ENCODE measurements at places on chromosomes 12 and 14.

DNA sequence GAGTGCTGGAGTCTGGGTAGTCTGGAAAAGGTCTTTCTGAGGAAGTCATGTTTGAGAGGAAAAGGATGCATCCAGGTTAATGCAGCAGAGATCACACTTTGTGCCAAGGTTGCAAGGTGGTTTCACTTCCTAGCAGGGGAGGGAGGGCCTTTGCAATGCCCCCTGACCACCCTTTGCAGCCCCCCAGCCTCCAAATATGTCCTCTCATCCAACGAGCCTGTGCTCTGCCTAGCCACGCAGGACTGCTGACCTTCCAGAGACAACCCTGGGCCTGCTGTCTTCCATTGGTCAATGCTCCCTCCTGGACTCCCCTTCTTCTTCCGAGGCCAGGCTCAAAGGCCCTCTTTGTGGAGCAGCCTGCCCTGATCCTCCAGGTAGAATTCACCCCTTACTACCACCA lies 47.3 kb upstream of the TUNAR start:
- DNase-seq = no peak

DNA sequence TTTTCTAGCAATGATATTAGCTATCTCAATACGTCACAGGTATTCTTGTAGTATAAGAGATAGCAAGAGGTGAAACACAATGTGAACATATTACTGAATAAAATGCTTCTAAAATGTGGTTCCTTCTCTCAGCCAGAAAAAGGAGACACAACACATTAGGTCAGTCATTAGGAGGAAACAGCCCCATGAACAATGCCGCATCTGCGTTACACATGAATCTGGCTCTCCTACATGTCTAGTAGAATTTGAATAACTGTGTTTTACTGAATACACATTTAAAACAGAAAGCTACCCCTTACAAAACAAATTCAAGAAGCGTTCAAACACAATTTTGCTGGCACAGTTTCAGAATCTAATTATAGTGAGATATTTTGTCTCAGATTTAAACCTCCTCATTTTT lies 51.6 kb downstream of the EFCAB11 start:
- no peak for DNase-seq

DNA sequence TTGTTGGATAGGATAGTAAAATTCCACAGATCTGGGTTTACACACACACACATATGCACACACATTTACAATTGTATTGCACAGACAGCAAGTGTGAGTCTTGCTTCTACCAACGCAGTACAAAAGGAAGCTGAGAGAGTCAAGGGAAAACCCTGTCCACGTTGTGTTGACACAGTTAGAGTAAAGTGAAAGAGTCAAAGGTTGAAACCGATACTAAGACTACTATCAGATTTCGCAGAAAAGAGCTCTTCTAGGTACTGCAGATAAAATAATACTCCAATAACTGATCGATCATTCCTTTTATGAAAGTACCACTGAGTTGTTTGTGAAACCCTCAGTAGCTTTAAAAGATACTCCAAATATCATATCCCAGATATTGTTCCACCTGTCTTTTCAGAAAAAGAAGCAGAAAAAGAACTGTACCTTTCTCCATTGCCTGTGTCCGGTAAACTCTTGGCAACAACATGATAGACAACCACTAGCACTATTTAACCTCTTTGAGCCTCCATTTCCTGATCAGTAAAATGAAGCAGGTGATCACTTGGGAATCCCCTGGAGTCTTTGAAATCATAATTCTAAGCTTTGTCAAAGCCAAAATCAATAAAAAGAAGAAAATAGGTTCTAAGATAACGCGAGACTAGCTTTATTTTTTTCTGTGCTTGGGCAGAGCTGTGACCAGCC lies 224.6 kb upstream of the FOXN3 start:
- DNase-seq = no peak

DNA sequence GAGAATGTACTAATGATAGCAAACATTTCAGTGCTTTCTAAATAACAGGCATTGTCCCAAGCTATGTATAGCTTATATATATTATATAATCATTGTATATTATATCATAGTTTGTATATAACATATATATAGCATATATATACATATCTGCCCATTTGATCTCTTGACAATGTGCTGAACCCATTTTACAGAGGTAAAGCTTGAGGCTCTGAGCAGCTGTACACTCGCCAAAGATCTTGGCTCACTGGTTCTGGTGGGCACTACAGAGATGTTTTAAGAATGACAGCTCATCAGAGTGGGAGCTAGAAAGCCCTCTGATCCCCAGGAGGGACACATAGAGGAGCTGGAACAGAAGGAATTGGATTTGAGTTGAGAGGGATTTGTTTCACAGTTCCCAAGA lies 68.2 kb upstream of the ACTN1 start:
- DNase-seq = no peak

GRCh38 chr14:35875296-35875695 lies 49.2 kb downstream of the BRMS1L start:
- DNase-seq = no peak

DNA sequence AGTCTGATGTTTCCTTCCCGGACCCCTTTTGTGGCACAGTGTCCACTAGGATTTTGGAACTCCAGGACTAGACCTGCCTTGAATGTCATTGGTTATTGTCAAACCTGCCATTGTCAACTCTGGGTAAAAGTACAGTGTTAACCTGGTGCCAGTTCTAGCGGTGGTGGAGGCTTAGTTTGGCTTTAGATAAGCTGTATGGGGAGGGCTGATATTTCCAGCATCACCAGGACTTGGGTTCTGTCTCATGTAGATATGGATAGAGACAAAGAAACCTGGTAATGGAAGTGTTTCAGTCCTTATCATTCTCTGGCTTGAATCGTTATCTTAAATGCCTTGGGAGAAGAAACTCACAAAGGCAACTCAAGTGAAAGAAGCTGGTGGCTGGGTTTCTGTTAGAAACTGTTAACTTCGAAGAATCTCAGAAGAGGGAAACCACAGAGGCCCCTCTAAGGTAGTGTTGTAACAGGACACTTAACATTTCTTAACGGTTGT lies 10.6 kb downstream of the CHST11 start:
- no peak for DNase-seq

- no peak for DNase-seq
These were observed 4.5 kb upstream of the KRT71 start for GRCh38 chr12:52557476-52557875.

DNA sequence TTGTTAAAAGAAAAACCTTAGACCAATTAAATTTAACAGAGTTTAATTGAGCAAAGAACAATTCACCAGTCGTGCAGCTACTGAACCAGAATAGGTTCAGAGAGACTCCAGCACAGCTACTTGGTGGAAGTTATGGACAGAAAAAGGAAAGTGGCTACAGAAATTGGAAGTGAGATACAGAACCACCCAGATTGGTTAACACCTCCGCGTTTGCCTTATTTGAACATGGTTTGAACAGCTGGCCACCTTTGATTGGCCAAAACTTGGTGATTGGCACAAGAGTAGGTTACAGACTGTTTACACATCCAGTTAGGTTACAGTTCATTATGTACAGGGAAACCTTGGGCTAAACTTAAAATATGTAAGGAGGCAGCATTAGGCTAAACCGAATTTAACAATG lies 54.9 kb downstream of the SRGAP1 start:
- DNase-seq = no peak

DNA sequence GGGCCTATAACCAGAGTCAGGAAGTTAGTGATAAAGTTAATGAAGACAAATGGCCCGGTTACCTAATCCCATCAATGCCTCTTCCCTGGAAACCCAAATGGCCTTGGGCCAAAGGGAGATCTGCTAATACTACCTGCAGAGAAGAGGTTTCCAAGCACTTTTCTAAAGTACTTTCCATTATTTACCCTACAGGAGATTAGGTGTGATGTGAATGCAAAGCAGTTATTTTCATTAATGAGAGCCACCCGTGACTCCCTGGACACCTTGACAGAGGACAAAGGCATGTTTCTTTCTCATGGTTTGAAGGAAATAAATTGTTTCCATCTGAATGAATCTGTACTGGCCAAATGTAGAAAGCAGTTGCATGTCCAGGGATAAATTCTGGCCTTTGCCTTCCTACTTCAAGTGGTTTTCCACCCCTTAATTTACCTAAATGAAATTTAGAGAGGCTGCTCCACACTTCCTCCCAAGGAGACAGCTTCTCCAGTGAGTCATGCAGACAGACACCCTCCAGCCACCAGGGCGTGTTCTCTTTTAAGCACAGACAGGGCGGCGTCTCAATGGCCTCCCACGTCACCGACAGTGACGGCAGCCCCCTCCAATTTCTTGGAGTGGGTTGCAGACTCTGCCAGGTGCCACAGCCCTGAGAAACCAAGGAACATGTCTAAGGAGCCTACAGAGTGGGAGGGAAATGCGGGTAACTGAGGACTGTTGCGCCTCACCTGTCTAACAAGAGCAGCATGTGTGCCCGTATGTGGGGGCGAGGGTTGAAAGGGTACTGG lies 43.9 kb upstream of the GNPNAT1 start:
- no peak for DNase-seq

DNA sequence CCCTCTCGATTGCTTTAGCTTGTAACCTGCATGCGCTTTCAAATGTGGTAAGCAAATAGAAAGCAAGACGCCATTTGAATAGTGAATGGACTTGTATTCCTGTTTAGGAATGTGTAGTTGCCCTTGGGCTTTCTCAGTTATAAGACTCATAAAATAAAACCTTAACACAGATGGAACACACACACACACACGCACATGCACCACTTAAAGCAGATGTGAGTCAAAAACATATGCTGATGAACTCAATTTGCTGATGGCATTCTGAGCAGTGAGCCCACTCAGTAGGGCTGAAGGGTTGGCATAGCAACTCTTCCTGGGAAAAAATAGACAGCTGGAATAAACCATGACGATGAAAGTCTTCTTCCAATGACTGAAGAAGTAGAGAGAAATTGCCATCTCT lies 360.5 kb downstream of the APAF1 start:
- DNase-seq = no peak

GRCh38 chr14:49892301-49892635 lies 614 bp upstream of the ARF6 start:
- DNase-seq = no peak

- DNase-seq = no peak
These were observed 112.0 kb upstream of the TMPO start for GRCh38 chr12:98403385-98403784.

- DNase-seq = no peak
These were observed 134.9 kb upstream of the MAX start for GRCh38 chr14:65237023-65237814.

DNA sequence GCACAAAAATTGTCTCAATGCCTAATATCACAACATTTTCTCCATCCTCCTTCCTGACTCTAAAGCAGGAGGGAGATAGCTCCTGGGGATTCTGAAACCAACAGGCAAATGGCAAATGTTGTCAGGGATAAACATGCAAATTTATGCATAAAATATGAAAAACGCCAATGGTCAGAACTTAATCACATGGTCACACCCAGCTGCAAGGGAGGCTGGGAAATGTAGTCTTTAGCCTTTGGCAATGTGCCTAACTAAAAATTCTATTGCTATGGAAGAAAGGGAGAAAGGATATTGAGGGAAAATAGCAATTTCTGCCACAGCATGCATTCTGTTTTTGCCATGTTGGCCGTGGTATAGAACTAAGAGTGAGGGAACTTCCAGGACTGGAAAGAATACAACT lies 11.7 kb upstream of the OASL start:
- DNase-seq = no peak

GRCh38 chr12:49942921-49943624 lies 7.5 kb upstream of the AQP2 start:
- no peak for DNase-seq

DNA sequence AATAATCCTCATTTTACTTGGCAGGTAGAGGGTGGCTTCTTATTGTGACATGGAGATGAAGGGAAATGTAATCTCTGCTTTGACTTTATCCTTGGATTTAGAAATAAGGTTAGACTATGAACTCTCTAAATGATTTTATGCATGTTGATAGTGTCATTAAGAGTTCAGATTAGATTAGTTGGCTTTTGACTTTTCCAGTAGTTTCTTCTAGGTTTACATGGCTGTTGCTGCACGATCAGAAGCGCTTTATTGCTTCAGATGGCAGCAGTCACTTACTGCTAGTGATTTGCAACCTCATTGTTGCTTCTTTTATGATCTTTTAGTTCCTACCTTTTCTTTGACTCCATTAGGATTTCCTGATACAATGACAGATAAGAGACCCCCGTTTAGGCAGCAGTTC lies 32.3 kb downstream of the SLC15A5 start:
- no peak for DNase-seq

DNA sequence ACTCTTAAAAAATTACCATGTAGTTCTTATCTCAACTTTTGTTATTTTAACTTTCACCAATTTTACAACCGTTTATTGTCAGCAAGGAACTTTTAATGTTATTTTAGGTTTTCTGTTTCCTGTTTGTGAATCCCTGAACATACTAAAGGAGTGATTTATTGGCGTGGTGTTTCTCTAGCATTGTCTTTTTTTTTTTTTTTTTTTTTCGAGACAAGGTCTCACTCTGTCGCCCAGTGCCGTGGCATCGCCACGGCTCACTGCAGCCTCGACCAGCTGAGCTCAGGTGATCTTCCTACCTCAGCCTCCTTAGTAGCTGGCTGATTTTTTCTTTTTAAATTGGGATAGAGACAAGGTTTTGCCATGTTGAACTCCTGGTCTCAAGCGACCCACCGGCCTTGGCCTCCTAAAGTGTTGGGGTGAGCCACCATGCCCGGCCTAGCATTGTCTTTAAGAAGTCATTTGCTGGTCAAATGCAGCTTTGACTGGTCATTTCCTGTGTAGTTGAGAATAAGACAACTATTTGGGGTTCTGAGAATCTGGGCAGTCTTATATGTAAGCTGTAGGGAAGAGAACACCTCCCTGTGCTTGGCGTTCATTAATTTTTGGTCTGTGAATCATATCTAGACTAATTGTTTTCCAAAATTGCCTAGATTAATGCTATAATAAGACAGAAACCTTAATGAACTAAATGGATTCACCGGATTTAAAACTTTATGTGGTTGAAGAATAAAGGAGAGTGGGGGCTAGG lies 2.1 kb downstream of the WASHC4 start:
- no peak for DNase-seq

- no peak for DNase-seq
These were observed 42.3 kb downstream of the CPM start for GRCh38 chr12:68890701-68891113.

GRCh38 chr12:108169708-108170107 lies 40.6 kb downstream of the WSCD2 start:
- no peak for DNase-seq

- no peak for DNase-seq
These were observed 5.5 kb downstream of the C12orf56 start for GRCh38 chr12:64385019-64385418.

GRCh38 chr12:108320507-108321293 lies 18.4 kb downstream of the CMKLR1 start:
- no peak for DNase-seq
